ENCODE measurements at places on chromosomes 13 and 19.

DNA sequence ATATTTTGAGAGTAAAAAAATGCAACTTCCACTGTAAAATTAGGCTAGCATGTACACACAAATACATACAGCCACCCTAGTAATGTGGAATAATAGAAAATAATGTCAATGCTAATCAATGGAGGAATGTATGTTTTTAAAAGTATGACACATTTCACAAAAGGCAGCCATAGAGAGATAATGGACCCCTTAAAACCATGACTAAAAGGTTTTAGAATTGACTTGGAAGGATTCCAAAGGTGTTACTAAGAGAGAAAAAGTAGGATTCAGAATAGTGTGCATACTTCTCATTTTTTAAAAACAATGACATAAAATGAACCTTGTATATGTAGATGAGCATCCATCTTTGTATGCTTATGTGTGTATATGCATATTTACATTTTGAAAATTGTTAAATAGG lies 597.9 kb upstream of the PCDH9 start:
- H3K36me3 ChIP-seq = no peaks in the 10 kb centered on the region
- no peak overlapping the region for H3K4me3 ChIP-seq
- H3K27ac ChIP-seq = no peak overlapping the region
- no peaks in the 10 kb centered on the region for H3K4me1 ChIP-seq
- no peak for DNase-seq

DNA sequence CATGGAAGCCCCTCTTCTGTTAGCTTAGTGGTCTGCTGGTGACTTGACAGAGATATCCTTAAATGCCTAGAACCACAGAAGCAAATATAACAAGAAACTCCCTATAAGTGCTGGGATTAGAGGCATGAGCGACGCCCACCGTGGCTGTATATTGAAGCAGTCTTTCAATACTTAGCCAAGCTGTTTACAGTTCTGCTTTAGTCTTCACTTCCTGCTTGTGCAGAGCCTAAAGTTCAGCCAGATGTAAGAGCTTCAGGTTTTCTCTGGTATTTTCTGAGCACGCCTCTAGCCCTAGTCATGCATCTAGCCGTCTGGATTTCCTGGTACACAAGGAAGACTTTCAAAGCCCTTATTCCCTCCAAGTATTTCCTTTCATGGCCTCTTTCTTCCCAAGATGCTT lies 28.5 kb downstream of the TRPM4 start:
- H3K27me3 ChIP-seq = no peaks in the 10 kb centered on the region
- no peak for DNase-seq
- H3K4me1 ChIP-seq = peaks cover 5% of the 10 kb centered on the region
- no peaks in the 10 kb centered on the region for H3K36me3 ChIP-seq

- H3K4me1 ChIP-seq = no peaks in the 10 kb centered on the region
- no peaks in the 10 kb centered on the region for H3K36me3 ChIP-seq
- DNase-seq = no peak
These were observed 137.3 kb upstream of the ZNF507 start for GRCh38 chr19:32208060-32208459.

- H3K4me3 ChIP-seq = no peak overlapping the region
- H3K36me3 ChIP-seq = peaks cover 7% of the 10 kb centered on the region
- H3K4me1 ChIP-seq = no peaks in the 10 kb centered on the region
- H3K27me3 ChIP-seq = no peaks in the 10 kb centered on the region
- H3K27ac ChIP-seq = no peak overlapping the region
These were observed 15.3 kb downstream of the TMEM38A start for GRCh38 chr19:16676101-16676798.

GRCh38 chr13:31433746-31434145 lies 234.0 kb downstream of the B3GLCT start:
- no peaks in the 10 kb centered on the region for H3K4me1 ChIP-seq
- no peak overlapping the region for H3K4me3 ChIP-seq
- H3K27me3 ChIP-seq = no peaks in the 10 kb centered on the region
- no peaks in the 10 kb centered on the region for H3K36me3 ChIP-seq

DNA sequence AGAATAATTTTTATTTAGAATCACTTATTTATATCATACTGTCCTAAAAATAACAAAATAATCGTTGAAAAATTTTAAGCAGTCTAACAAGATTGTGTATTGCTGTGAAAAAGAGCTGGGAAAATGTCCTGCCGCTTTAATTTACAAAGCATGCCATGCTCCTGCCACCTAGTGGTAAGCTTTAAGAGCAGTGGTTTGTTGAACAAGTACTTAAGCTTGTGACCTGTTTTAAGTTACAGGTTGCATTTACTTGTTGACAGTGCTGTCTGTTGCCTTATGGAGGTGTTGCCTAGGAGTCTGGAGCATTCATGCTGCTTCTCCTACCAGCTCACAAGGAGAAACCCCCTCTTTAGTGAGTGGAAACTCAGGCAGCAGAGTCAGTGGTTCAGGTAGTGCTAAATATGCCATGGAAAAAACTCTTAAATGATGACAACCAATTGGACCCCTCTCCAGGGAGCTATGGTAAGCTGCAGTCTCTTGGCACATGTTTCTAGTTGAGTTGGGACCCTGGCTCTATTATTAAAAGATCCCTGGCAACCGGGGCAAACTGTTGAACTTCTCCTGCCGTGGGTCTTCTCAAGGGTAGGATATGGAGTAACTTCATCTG lies 68.4 kb downstream of the SPATA13 start:
- H3K4me1 ChIP-seq = peaks cover 18% of the 10 kb centered on the region
- H3K4me3 ChIP-seq = no peak overlapping the region
- peak; percentile 90 for DNase-seq
- H3K36me3 ChIP-seq = no peaks in the 10 kb centered on the region
- no peak overlapping the region for H3K27ac ChIP-seq

DNA sequence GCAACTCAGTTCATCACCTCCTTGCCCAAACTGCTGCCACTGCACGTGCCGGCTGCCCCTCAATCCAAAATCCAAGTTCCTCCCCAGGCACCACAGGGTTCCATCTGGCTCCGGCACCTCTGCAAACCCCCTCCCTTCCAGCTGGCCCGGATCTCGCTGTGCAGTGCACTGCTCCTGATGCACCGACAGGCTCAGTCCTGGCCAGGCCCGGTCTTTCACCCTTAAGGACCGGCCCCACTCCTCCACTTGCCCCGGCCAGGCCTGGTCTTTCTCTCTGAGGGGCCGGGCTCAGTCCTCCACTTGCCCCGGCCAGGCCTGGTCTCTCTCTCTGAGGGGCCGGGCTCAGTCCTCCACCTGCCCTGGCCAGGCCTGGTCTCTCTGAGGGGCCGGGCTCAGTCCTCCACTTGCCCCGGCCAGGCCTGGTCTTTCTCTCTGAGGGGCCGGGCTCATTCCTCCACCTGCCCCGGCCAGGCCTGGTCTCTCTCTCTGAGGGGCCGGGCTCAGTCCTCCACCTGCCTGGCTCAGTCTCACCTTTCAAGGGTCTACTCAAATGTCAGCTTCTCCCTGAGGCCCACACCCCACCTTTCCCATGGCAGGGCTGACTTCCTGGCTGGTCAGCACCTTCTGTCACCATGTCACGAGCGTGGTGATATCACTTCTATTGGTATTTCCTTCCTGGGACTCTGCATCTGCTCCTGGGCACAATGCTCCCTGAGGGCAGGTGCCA lies 6.9 kb downstream of the ZNF787 start:
- no peak for DNase-seq
- H3K36me3 ChIP-seq = no peaks in the 10 kb centered on the region
- no peaks in the 10 kb centered on the region for H3K27me3 ChIP-seq
- H3K4me3 ChIP-seq = no peak overlapping the region
- no peak overlapping the region for H3K27ac ChIP-seq

DNA sequence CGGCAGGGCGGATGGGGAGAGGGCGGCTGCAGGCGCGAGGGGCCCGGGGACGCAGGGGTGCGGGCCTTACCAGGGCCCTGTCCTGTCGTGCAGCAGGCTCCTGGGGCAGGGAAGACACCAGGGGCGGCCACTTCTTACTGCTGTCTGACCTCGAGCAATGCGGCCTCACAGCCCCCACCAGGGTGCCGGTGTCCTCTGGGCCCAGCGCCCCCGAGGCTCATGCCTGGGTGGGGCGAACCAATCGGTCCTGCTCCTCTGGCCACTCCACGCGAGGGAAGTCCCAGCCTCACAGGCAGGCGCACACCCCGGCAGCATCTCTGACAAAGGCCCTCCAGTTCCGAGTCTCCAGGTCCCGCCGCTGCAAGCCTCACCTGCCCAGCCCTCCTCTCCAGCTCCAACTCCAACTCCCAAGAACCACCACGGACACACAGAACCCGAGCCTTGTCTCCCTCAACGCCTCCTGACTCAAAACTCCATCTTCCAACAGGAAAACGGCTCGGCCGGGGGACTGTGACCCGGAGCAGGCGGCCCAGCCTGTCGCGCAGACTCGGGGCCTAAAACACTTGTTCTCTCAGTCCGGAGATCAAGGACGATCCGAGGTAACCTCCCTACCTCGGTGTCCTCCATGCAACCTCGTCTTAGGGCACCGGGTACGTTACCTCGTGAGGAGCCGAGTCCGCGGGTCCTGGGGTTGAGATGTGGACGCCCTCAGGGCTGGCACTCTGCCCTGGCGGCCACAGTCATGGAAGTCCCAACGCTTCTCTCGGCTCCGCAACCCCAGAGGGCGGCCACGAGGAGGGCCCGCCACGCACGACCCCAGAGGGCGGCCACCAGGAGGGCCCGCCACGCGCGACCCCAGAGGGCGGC lies 6.5 kb downstream of the FGF22 start:
- H3K27ac ChIP-seq = no peak overlapping the region
- no peak overlapping the region for H3K4me3 ChIP-seq
- H3K4me1 ChIP-seq = no peaks in the 10 kb centered on the region
- DNase-seq = no peak

DNA sequence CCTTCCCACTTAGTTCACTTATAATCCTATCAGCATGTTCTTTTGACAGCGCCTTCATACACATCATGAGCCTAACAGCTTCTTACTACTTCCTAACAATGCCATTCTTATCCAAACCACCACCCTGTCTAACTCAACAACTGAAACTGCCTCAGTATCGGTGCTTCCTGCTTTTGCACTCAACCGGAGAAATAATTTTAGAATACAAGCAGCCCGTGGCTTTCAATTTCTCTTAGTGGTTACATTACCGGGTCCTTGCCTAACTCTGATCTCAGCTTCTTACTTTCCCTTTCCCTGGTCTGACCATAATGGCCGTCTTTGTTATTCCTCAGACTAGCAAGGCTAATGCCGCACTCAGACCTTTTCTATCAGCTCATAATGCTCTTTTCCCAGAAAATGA lies 17.0 kb downstream of the ZFP82 start:
- H3K27ac ChIP-seq = peak overlapping the region; percentile 30

DNA sequence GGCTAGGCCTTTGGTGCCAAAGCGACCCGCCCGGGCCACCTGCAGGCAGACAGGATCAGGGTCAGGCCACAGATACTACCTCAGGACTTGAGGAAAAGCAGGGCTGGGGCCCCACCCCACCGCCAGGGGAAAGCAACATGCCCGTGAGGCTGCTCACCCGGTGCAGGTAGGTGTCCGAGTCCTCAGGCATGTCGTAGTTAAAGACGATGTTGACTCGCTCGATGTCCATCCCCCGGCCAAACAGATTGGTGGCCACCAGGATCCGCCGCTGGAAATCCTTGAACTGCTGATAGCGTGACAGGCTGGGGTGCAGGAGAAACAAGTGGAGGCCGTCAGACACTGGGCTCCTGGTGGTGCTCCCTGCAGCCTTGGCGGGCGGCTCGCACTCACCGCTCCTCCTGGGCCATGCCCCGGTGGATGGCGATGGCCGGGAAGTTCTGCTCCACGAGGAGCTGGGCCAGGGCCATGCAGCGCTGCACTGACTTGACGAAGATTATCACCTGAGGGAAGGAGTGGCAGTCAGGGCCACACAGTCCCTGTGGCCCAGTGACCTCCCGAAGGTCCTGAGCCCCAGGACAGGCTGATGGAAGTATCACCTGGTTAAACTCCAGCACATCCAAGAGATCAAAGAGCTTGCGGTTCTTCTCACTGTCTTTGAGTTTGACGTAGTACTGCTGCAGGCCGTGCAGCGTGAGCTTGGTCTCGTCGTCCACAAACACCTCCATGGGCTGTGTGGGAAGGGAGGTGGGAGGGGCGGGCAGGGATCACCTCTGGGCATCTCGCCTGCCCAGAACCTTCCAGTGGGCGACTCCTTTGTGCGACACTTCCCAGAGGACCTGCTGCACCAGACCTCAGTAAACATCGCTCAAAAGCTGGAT lies 9.8 kb downstream of the DDX39A start:
- no peaks in the 10 kb centered on the region for H3K27me3 ChIP-seq
- H3K4me3 ChIP-seq = no peak overlapping the region
- DNase-seq = no peak
- H3K36me3 ChIP-seq = peaks cover 34% of the 10 kb centered on the region
- H3K4me1 ChIP-seq = peaks cover 10% of the 10 kb centered on the region

GRCh38 chr13:29743201-29743786 lies 107.1 kb downstream of the UBL3 start:
- no peak for DNase-seq
- H3K27ac ChIP-seq = no peak overlapping the region
- no peaks in the 10 kb centered on the region for H3K27me3 ChIP-seq
- H3K4me3 ChIP-seq = no peak overlapping the region

DNA sequence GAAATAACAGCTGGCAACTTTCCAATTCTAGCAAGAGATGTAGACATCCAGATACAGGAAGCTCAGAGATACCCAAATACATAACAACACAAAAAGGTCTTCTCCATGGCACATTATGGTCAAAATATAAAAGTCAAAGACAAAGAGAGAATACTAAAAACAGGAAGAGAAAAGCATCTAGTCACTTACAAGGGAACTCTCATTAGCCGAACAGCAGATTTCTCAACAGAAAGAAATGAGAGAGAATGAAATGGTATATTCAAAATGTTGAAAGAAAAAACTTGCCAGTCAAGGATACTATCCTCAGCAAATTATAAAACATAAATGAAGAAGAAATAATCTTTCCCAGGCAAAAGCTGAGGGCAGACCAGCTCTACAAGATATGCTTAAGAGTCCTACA lies 12.4 kb downstream of the ZNF780A start:
- no peaks in the 10 kb centered on the region for H3K27me3 ChIP-seq
- H3K36me3 ChIP-seq = peaks cover 55% of the 10 kb centered on the region
- no peak for DNase-seq
- H3K4me1 ChIP-seq = no peaks in the 10 kb centered on the region

DNA sequence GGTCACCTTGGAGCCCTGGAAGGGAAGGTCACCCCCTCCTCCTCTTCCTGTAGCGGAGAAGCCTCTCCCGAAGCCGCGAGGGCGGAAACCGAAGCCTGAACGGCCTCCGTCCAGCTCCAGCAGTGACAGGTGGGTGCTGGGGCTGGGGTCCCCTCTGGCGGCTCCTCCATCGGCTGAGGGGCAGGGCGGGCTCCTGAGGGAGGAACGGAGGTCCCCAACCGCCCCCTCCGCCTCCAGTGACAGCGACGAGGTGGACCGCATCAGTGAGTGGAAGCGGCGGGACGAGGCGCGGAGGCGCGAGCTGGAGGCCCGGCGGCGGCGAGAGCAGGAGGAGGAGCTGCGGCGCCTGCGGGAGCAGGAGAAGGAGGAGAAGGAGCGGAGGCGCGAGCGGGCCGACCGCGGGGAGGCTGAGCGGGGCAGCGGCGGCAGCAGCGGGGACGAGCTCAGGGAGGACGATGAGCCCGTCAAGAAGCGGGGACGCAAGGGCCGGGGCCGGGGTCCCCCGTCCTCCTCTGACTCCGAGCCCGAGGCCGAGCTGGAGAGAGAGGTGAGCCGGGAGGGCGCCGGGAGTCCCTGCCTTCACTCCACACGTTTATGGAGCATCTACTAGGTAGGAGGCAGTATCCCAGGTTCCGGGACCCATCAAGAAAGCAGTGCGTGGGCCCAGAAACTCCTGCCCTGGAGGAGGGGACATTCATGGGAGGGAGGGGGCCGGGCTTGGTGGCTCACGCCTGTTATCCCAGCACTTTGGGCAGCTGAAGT lies 22.0 kb downstream of the HDGFL2 start:
- no peaks in the 10 kb centered on the region for H3K4me1 ChIP-seq
- H3K36me3 ChIP-seq = peaks cover 21% of the 10 kb centered on the region
- no peak overlapping the region for H3K27ac ChIP-seq
- no peaks in the 10 kb centered on the region for H3K27me3 ChIP-seq
